Naive thymus-derived CD4-positive, alpha-beta T cell (primary cell): ENCODE measurements at places on chromosomes 7 and 10. TPM values are rescaled to one million over a fixed set of nuclear protein-coding genes. Genes with fewer than 3 reads are reported as not detected.

The OPN1SW gene
- not detected for total RNA-seq

The CPA4 gene
- total RNA-seq: not detected in 2 replicates

The FAM25A gene
- total RNA-seq: not detected

The NUTM2A gene
- total RNA-seq: 1.3 TPM

The CSTF2T gene
- total RNA-seq: 47.4 and 52.9 TPM in 2 replicates

The ZNF365 gene
- total RNA-seq: 2.9 TPM

The PRR15 gene
- total RNA-seq: not detected

The ADRB1 gene
- total RNA-seq: not detected

The MRLN gene
- not detected in 2 replicates for total RNA-seq

The MAGI2 gene
- not detected for total RNA-seq

The TRIM4 gene
- 30.1 TPM for total RNA-seq

DNA sequence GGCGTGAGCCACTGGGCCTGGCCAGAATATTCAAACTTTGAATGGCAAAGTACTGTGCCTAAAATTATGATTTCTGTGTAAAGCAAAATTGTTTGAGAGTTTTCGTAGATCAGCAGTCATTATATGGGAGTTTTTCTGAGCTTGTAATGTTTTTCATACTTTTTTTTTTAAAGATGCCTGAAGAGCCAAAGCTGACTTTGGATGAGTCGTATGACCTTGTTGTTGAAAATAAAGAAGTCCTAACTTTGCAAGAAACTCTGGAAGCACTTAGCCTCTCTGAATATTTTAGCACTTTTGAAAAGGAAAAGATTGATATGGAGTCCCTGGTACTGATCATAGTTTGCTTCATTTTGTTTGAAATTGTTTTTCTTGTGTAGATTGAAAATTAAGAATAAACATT, 26.7 kb downstream of the SEC23IP start:
- DNase-seq: no peak

DNA sequence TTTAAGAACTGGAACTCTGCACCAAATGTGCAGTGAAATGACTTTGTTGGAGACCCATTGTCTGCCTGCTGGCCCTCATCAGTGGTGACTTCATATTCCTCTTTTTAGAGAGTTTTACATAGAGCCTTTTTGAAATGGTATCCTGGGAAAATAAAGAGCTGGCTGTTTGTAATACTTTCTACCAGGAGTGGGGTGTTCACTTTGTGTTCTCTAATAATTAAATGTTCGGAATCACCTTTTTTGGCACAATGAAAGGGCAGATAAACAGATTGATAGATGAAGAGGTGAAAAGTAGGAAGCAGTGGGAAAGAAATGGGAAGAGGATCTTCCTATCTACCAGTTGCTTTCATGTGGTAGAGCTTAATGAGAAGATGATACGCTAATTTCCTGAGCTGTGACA, 55.5 kb downstream of the PRPF18 start:
- no peak for DNase-seq

GRCh38 chr7:117888627-117889026, 15.4 kb upstream of the CTTNBP2 start:
- no peak for DNase-seq

DNA sequence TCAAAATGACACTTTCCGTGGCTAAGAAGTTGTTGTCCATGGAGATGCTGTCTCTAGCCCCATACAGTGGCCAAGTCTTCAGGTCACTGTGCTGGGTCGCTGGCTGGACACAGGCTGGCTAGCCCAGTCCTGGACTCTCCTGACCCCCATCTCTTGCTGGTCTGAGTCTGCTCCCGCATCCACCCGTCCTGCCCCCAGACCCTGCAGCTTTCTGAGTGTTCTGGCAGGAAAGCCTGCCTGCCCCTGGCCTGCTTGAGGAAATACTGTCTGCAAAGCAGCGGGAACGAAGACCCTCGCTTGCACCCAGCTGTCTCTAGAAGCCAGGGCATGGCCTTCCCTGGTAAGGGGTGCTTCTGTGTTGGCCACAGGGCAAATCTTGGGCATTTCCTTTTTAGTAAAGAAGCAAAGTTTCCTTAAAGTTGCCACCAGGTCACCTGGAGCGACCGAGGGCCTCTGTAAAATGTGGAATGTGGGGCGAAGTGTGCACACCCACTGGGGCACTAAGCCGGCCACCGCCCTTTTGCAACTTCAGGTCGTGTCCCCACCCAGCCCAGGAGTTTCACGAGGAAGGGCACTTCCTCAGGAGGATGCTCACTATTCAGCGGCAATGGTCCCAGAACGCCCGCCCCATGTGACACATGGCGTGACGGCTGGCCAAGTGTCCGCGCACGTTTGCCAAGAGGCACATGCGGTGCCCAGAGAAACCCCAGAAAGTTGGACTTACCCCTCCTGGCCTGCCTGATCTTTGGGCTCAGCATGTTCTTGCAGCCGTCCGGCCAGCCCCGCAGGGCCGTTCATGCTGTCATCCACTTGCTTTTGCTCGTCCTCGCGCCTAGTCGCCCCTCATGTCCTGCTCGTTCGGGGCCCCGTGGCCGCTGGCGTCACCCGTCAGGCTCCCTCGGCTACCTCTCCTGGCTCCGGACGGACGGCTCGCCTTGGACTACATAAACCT, 558 bp downstream of the ARHGAP22 start:
- no peak for DNase-seq

- no peak for DNase-seq
Measured at GRCh38 chr10:33520223-33520622, 185.8 kb upstream of the NRP1 start.

DNA sequence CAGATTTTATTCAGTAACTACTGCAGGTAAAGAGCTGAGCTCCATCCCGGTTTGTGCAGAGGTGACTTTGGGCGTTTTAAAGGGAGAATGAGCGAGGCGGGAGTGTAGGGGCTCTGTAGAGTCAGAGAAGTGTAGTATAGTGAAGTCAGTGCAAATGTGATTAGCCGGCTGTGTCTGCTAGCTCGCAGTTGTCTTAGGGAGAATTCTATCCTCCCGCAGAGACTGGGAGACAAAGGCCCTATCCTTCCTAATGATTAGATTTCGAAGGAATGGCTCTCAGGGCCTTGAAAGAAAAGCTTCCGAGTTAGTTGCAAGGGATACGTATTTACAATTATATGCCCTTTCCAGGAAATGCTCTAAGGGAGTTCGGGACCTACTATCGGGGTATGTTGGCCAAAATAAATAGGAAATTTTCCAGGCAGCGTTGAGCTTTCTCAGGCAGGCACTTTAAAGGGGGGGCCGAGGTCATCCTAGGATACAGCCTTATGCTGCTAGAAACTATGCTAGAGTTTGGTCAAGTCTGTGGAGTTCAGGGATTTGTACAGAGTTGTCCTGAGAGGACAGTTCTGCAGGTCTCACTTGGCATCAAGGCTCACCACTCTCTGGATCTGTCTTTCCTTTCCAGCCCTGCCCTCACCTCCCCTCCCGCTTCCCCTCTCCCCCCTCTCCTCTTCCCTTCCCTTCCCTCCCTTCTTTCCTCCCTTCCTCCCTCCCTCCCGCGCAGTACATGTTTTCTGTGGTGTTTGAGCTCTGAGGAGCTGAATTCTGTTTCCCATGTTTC, 825 bp downstream of the MRPL32 start:
- DNase-seq: no peak

- no peak for DNase-seq
Measured at GRCh38 chr10:90589825-90590224, 268.0 kb downstream of the HTR7 start.

- DNase-seq: no peak
Measured at GRCh38 chr7:67659091-67659490, 662.5 kb downstream of the TYW1 start.

- no peak for DNase-seq
Measured at GRCh38 chr10:48224979-48225560, 49.4 kb downstream of the FRMPD2 start.

- no peak for DNase-seq
Measured at GRCh38 chr10:79457256-79457785, 11.9 kb upstream of the ZCCHC24 start.

DNA sequence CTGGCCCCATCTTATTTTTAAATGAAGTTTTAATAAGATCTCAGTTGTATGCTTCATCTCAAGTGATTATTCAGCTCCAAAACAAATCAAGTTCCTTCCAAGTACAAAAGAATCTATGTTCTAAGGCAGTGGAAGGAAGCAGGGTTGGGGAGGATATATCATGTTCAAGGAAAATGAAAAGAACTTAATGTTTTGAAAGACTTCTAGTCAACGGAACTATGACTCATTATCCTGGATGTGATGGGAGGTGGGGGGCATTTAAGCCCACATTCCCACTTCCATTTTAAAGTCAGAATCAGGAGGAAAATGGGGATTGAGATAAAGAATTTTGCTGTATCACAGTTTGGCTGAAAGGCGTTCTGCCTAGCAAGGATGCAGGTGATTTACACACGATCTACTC, 59.4 kb downstream of the FANK1 start:
- no peak for DNase-seq

DNA sequence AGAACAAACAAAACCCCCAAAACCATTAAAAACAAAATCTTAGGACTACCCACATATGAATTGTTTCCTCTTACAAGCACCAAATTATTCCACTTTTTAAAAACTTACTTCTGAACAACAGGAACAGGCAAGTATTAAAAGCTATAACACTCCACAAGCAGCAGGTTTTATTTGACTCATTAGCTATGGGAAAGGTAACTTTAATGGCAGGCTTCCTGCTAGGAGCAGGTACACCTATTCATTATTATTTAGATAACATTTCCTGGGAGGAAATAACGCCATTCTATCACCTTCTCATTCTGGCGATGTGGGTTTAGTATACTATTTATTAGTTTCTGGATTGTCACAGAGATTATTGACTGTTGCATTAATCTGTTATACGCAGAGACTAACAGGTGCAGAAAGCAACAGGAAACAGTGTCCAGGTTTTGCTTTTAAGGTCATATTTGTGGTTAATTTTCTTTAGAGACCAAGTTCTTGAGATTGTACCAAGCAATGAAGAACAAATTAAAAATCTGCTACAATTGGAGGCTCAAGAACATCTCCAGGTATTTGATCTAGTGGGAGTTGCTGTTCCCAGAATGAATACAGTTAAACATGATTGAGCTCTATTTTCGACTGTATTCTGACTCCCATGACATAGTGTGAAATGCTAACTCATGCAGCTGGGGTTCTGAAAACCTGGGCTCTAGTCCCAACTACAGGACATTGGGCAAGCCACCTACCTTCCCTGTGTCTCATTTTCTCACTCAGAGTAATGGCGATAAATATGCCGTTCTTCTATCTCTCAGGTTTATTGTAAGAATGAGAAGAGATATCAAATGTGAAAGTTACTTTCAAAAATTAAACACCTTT, 2.0 kb downstream of the CPA2 start:
- no peak for DNase-seq

GRCh38 chr10:12401466-12401865, 52.1 kb downstream of the CAMK1D start:
- no peak for DNase-seq

- no peak for DNase-seq
Measured at GRCh38 chr10:111716032-111716431, 467.5 kb downstream of the GPAM start.

DNA sequence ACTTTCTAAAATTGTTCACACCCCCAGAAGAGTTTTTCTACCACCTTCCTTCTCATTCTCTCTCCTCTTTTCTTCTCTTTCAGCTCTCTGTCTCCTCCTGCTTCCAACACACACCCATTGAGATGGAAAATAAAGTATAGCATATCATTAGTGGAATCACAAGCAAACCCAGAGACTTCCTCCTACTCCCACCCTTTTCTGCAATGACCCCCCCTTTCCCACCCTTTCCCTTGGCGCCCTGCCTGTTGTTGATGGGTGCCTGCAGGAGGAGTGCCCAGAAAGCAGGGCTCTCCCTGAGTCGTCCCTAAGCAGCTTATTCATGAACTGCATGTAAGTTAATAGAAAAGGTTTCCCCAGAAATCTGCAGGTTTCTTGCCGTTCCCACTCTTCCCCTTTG, 300.0 kb downstream of the PLXNA4 start:
- no peak for DNase-seq

GRCh38 chr10:69075431-69075830, 12.5 kb upstream of the SRGN start:
- DNase-seq: no peak

GRCh38 chr7:127798023-127798422, 146.0 kb downstream of the SND1 start:
- no peak for DNase-seq

DNA sequence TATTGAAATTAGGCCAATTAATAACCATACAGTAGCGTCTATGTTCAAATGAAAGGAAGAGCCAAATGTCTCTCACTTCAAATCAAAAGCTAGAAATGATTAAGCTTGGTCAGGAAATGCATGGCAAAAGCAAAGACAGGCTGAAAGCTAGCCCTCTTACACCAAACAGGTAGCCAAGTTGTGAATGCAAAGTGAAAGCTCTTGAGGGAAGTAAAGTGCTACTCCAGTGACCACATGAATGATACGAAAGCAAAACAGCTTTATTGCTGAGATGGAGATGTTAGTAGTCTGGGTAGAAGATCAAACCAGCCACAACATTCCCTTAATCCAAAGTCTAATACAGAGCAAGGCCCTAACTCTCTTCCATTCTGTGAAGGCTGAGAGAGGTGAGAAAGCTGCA, 123.8 kb downstream of the TEX36 start:
- no peak for DNase-seq

DNA sequence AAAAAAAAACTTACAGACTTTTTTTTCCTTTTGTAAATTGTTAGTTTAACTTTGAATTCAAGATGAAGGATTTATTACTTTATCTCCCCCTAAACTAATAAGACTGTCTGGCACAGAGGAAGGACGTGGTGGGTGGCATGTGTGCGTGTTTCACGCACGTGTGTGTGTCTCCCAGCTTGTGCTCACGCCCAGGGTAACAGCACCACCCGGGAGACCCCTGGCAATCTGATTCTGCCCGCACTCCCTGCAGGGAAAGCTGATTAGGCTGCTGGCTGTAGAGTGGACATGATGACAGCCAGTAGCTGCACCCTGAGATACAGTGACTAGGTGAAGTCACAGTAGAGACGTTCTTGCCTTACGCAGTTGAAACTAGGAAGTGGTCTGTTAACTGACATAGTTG, 25.3 kb downstream of the WIPI2 start:
- DNase-seq: no peak

- DNase-seq: no peak
Measured at GRCh38 chr7:37908221-37908788, 8.3 kb downstream of the SFRP4 start.

DNA sequence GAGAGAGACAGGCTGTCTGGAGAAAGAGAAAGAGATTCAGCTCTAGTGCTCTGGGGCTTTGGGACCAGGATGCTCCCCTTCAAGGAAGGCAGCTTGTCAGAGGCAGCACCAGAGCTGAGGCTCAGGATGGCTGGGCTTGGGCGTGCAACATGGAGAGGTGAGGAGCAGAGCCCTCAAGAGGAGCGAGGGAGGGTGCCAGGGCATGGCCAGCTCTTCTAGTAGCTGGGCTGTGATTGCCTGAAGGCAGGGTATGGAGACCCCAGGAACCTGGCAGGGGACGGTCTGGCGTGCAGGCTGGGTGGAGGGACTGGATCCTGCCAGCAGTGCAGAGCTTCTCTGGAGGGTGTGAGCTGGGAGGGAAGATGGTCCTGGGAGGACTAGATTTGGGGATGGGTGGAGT, 40.2 kb downstream of the ANTXRL start:
- DNase-seq: no peak

- DNase-seq: no peak
Measured at GRCh38 chr10:67776371-67776770, 61.6 kb downstream of the DNAJC12 start.

GRCh38 chr10:48604991-48605508, at the start of gene ARHGAP22:
Gene ARHGAP22, minus strand, starts transcription at chr10:48605073. Its CDS starts 277 bp downstream, at chr10:48604796.
- DNase-seq: no peak
